ENCODE measurements at places on chromosomes 12 and 14.
A peak's percentile ranks its signal among the peaks of the same experiment; 100 is the strongest.

DNA sequence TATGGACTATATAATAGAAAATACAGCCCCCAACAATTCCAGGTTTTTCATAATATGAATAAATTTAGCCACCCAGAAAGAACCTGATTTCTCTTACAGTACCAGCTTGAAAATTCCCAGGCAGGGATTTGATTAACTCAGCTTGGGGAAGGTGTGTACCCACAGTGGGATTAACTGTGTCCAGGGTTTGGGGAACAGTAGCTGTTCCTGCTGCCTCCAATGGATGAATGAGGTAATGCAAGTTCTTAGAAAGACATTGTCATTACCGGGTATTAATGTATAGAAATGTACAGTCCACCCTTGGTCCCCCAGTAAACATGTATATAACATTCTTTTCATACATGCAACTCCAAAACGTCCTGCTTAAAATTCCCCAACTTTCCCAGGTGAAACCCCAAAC is 115.6 kb downstream of the LRIG3 start:
- DNase-seq: no peak

DNA sequence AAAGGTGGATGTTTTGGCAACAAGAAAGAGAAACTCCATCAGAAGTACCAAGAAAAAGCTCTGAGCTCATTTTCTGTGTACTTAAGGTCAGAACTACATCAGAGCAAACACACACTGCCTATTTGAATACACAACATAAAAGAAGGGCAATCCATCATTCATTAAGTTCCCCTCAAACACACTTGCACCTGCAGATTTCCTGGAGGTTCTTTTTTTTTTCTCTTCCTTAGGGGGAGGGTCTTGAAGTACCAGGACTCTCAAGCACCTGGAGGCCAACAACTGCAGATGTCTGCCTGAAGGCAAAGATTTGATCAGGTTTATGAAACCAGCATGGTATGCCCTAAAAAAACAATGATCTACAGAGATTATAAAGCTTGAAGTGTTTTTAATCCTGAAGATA is 26.1 kb upstream of the PTHLH start:
- DNase-seq: no peak

DNA sequence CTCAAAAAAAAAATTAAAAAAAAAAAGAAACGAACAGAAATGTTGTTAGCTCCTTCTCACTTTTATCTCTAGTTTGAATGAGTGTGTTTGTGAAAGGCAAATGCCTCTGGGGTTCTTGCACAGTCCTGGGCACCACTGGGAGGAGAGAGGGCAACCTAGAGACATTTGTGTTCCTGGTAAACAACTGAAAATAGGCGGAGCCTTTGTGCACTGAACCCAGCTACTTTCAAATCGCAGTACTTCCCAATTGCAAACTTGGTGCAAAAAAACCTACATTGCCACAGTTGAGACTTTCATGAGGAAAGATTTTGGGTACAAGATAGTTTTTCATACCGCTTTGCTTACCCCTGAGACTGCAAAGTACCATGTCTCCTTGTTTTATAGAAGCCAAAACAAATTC is 430.0 kb downstream of the ZFP36L1 start:
- DNase-seq: no peak

DNA sequence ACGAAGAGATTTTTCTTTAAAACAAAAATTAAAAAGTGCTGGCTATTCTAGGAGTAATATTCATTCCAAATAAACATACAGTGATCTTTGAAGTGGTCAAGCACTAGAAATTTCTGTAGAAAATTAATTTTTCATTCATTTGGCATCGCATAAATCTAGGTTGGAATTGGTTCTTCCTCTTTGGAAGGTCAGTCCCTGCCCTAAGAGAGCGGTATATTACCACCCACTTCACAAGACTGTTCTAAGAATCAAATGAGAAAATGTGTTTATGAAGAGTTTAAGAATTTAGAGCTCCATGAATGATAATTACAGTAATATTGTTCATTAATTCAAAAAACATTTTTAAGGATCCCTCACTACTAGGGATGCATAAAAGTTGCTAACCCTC is 444 bp upstream of the GEMIN2 start:
- no peak for DNase-seq

DNA sequence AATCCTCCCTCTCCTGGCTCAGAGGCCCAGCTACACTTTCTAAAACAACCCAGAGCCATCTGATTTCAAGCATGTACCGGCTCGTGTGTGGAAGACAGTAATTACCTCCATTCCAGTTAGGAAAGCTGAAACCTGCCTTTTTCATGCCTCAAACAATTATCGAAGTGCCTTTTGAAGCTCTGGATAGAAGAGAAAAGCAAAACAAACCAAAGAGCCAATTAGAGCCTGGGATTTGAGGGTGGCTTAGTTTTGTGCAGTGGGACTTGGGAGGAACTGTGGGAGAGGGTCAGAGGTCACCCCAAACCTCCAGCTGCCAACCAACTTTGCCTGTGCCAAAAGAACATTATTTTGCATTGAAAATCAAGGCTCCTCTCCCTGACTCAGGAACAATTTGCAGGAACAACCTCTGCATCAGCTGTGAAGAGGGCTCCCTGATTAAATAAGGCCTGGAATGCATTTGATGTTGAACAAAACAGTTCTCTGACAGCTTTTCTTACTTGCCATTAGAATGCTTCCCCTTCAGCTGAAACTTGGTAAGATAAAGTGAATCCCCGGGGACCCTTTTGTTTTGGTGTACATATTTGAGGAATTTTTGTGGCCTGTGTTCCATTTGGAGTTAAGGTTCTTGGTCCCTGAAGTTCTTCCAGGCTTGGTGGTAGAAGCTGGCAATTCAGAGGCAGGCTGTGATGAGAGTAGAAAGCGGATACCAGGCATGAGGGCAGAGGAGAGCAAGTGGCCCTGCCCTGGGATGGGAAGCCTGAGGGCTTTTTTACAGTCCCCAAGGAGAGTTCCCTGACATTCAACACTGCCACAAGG is 270.1 kb downstream of the ZFP36L1 start:
- no peak for DNase-seq

- DNase-seq: no peak
These were observed 3.0 kb downstream of the GALNT6 start for GRCh38 chr12:51388069-51388799.

GRCh38 chr14:101078892-101079221 is 175.3 kb upstream of the RTL1 start:
- DNase-seq: no peak

DNA sequence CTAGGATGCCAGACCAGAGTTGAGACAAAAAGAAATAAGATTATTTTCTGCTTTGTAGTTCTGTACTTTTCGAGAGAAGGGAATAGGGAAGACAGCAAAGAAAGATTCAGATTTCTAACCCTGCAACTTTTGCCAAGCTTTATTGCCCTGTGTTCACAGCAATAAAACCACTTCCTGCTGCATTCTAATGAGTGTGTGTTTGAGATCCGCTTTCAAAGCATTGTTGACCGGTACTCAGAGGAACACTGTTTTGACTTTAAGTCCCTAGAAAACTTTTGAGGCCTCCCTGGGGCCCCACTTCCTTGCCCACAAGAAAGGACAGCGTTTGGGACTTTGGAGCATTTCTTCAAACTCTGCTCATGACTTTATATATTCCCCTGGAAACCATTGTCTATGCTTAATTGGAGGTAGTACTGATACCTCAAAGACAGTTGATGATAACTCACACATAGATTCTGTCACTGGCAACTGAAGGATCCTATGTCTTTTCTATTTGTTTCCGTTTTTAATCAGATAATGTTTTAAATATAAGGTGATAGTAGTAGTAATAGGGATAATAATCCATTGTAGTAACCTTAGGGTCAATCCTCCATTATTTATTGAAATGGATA is 1.3 kb downstream of the RNASE6 start:
- no peak for DNase-seq

DNA sequence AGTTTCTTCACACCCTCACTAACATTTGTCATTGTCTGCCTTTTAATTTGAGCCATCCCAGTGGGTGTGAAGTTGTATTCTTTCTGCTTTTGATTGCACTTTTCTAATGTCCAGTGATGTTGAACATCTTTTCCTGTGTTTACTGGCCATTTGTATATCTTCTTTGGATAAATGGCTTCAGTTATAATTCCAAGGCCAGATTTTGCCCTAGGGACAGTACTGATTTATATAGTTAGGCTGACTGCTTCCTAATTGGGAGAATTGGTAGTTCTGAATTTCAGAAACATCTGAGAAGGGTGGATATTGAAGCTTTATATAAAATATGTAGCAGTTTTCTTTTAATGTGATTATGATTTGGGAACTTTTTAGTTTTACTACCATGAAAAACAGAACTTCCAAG is 97.4 kb downstream of the BORCS5 start:
- DNase-seq: no peak

DNA sequence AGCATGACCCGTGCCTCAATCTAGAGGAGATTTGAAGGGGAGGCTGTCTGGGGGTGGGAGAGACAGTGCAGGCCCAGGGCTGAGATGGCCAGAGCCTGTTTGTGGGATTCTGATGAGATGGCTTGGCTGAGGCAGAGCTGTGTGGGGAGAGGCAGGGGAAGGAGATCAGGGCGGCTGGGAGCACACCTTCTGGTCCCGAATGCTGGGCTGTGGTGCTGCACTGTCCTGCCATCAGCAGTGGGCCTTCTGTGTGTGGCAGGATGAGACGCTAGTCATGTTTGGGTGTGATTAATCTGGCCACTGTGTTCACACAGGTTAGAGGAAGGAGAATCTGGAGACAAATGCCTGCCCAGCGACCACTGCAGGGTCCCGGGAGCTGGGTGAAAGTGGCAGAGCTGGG is 300.9 kb downstream of the CACNA1C start:
- DNase-seq: peak; percentile 36

DNA sequence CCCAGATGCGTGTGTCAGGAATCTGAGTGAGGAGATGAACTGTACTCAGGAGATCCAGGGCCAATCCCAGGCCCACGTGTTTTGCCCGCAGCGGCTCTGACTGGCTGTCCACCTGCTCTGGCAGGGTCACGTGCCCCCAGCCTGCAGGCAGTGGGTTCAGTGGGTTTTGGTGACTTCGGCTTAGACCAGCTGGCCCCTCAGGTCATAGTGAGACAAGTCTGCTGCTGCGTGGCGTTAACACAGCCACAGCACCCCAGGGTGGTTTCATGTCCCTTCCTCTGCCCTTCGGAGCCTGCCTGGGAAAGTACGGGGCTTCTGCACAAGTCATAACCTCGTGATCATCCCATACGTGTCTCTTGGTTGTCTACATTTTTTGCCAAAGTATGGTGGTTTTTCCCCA is 2.6 kb downstream of the FBRSL1 start:
- no peak for DNase-seq

- no peak for DNase-seq
These were observed 1.3 kb downstream of the PPP1R13B start for GRCh38 chr14:103846097-103846496.

Measured in caudate nucleus (tissue), 63 donors.